ENCODE measurements at places on chromosomes 4 and X.

DNA sequence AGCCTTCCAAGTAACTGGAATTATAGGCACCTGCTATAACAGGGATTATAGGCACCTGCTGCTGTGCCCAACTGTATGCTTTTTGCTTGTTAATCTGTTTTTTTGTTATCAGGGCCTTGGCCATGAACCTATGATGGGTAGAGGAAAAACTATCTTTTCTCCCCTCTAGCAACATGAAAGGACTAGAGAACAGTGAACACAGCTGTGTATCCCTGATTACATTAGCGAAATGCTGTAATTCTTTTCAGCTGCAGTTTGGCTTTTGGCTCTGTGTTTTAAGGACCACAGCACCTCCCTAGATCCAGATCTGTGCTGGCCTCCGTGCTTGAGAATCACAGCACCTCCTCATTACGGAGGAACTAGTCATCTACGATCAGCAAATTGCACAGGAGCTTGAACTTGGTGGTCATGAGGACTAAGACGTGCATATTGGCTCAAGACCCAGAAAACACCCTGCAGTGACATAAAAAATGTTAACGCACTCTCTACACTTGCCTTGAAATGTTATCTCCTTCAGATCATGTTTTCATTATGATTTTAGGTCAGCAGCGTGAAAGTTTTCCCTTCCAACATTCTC, 57.7 kb upstream of the S100G start:
- DNase-seq: no peak

DNA sequence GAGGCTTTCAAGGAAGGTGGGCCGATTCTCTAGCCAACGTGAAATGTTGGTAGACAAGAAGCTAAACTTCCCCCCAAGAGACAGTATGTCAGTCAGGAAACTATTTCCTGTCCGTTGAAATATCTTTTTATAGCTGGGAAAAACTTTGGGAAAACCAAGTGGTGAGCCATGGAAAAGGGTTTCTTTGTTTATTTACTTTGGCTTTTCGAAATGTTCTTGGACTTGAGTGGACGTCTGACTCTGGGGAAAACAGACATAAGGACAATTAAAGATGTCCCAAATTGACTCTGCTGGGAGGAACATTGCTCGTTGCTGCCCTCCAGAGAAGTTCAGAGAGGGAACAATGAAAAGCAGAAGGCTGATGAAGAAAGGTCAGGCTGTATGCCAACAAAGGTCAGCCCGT, 295.4 kb downstream of the RAPGEF2 start:
- no peak for DNase-seq

GRCh38 chrX:120612086-120612485, 8.2 kb downstream of the MCTS1 start:
- DNase-seq: no peak

GRCh38 chr4:127445471-127445870, 187.3 kb upstream of the INTU start:
- no peak for DNase-seq

GRCh38 chrX:16953606-16954211, 7.3 kb downstream of the REPS2 start:
- DNase-seq: no peak

DNA sequence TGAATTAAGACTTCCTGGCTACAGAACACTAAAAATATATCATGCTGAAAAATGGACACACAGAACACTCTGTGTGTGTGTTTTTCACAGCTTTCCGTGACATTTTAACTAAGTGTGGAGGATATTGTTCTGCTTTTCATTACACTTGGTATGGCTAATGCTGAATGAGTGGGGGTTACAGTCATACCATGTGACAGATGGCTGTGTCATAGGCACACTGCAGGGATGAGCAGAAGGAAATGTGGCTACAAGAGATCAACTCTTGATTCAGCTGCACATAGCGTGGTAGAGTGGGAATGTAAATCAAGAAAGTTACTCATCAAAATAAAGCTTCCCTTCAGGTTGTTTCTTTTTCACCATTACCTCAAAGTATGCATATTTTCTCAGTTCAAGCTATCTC, 669.8 kb downstream of the IQCM start:
- no peak for DNase-seq

DNA sequence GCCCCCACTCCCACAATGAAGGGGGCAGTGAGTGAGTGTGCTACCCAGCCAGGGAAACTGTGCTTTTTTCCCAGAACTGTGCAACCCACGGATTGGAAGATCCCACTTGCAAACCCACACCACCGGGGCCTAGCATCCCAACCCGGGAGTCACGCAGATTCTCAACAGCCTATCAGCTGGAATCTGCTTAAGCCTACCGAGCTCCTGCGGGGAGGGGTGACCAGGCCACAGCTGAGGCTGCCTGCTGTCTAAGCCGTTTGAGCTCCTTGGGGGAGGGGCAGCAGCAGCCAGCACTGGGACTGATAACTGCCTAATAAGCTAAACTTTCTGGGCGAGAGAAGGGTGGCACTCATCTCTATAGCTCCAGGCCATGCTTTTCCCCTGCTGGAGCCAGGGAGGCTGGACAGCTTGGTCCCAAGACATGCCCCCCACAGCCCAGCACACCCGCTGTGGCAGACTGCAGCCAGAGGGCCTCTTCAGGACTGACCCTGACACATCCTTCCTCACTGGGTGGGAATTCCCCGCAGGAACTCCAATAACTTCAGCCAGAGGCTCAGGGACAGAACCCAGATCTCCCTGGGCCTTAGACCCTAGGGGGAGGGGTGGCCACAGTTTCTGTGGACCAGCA, 161.3 kb upstream of the MAGEB18 start:
- DNase-seq: no peak

DNA sequence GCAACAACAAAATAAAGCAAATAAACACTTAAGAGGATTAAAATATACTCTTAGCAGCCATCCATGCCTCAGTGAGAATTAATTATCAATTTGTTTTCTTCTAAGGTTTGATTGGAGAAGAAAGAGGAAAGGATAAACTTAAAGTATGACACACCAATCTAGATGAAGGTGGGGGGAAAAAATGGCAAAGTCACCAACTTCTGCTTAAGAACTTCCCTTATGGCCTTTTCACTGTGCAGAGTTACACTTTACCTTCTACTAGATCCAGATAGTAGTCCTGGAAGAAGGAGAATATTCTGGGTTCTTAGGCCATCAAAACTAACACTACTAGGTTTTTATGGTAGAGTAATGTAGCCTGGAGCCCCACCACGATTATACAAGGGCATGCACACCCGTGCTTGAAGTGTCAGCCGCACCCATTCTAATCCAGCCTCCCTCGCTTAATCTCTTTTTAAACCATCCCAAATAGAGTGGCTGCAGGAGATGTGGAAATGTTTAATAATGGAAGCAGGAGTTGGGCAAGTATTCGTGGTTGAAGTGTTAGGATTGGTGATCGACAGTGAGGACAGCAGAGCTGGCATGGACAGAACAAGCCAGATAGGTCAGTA, 14.1 kb downstream of the ENPEP start:
- no peak for DNase-seq

GRCh38 chrX:21940356-21940829, at the start of gene SMS:
TSS of gene SMS (plus strand) at chrX:21940709. CDS start at chrX:21940825, 116 bp downstream.
- DNase-seq: no peak

DNA sequence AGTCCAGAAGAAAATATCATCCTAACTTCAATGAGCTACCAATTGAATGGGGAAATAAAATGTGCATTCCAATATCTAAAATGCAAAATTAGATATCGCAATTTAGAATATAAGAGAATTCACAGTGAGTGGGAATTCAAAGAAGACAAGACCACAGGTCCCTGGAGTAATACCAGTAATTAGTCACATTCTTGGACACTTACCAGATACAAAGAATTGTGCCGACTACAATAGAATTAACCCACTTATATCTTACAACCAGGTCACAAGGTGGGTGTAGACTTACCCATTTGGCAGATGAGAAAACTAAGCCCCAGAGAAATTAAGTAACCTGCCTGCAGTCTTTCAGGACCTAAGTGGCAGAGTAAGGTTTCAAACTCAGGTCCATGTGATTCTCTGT, 84.3 kb upstream of the C1QTNF7 start:
- DNase-seq: no peak

DNA sequence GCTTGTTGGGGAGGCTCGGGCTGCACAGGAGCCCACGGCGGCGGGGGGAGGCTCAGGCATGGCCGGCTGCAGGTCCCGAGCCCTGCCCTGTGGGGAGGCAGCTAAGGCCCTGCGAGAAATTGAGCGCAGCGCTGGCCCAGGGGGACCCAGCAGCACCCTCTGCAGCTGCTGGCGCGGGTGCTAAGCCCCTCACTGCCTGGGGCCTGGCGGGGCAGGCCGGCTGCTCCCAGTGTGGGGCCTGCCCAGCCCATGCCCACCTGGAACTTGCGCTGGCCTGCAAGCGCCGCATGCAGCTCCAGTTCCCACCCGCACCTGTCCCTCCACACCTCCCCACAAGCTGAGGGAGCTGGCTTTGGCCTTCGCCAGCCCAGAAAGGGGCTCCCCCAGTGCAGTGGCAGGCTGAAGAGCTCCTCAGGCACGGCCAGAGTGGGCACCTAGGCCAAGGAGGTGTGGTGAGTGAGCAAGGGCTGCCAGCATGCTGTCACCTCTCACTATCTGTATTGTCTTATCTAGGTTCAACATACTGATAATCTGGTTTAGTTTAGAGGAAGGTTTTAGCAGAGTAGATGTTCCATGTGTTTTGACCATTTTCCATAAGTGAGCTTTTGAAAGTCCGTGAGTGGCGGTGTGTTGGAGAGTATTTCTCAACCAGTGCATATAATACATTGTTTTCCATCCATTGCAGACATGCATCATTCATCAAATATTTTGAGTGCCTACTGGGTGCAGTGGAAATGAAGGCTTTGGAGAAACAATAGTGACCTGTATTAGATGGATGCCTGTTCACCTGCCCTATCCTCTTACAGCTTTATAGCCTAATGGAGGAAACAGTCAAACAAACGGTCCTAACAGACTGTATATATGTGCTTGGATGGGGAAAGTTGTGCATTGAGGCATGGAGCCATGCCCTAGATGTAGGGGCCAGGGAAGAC, 13.1 kb downstream of the PI4K2B start:
- DNase-seq: no peak
